ENCODE measurements at places on chromosomes 12 and 14. TPM values are rescaled to one million over a fixed set of nuclear protein-coding genes. Genes with fewer than 3 reads are reported as not detected.
A peak's percentile ranks its signal among the peaks of the same experiment; 100 is the strongest.

- DNase-seq, result no peak
These were observed 249.2 kb upstream of the AMIGO2 start for GRCh38 chr12:47328831-47329545.

Gene CATSPERB
- total RNA-seq, result 6.8 TPM

GRCh38 chr12:111396726-111397445 lies 8.8 kb upstream of the SH2B3 start:
- DNase-seq, result peak; percentile 92

DNA sequence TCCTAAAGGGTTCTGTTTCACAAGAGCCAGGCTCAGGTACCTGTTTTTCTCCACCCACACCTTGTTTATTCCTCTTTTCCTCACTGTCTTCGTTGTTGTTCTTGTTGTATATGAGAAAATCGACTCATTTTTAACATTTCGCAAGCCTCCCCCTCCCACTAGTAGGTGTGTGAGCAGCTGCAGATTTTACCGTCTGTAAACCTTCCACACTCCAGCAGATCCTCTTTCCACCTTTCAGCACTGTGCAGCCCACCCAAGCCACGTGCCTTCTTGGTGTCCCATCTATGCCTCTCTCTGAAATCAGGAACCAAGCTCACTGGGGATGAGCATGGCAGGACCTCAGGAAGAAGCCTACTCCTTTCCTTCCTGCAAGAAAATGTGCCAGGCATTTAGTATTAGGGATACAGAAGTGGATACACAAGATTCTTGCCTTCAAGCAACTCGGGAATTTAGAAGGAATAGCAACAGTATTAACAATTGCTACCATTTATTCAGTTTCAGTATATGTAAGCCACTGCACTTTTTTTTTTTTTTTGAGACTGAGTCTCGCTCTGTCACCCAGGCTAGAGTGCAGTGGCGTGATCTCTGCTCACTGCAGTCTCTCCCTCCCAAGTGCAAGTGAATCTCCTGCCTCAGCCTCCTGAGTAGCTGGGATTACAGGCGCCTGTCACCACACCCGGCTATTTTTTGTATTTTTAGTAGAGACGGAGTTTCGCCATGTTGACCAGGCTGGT lies 113.6 kb downstream of the CHST11 start:
- no peak for DNase-seq

DNA sequence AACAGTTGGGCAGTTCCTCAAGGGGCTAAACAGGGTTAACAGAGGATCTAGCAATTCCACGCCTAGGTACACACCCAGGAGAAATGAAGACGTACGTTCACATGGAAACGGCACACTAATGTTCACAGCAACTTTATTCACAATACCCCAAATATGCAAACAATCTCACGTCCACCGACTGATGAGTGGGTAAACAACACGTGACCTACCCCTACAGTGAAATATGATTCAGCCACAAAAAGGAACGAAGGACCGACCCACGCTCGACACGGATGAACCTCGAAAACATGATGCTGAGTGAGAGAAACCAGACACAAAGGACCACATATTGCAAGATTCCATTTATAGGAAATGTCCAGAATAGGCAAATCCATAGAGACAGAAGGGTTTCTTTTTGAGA lies 112.7 kb downstream of the NCOR2 start:
- DNase-seq, result no peak

Gene PAWR
- total RNA-seq, result 174 TPM

DNA sequence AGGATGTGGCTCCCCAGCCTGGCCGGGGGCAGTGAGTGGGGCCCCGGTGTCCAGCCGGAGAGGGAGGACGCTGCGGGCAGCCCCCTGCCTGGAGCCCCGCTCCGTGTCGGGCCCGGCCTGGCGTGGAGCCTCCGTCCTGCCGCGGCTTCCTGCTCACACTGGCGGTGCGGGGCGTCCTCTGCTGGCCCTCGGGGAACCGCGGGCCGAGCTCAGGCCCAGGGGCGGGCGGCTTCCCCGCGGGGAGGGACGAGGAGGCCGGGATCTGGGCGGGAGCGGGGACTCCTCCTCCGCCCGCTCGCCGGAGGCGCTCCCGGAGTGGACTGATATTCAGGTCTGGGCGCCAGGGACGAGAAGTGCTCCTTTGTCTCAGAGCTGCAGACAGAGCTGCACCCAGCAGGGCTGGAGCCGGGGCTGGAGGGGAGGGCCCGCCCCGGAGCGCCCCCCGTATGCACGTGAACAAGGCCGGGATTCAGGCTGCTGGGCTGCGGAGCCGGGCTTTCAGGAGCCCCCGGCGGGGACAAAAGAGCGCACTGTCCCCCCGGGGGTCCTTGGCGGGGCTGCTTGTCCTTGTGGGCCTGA lies 2.2 kb downstream of the MMP17 start:
- DNase-seq, result peak; percentile 55

- DNase-seq, result no peak
These were observed 235.1 kb downstream of the NRXN3 start for GRCh38 chr14:78405079-78405856.

- DNase-seq, result no peak
These were observed 128.6 kb downstream of the ACSS3 start for GRCh38 chr12:81206429-81206828.

GRCh38 chr12:22410486-22410885 lies 76.0 kb upstream of the ST8SIA1 start:
- DNase-seq, result no peak

Gene MSRB3
- total RNA-seq, result 7.5 TPM

DNA sequence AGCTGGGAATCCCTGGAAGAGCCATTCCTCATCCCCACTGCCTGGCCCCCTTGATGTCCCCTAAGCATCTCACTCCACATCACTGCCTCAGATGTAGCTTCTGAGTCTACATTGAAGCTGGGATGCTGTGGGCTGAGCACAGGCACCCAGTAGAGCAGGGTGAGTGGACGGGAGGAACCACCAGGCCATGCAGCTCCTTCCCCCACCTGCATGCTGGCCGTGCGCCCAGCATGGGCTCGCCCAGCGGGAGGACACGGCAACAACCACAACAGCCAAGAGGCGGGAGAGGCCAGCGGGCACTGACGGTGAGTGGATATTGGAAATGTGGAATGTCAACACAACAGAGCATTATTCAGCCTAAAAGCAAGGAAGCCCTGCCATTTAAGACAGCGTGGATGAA lies 310.9 kb downstream of the ADGRD1 start:
- no peak for DNase-seq
